ENCODE measurements at places on chromosomes 11 and 22.

GRCh38 chr11:56817661-56818060 is 69.2 kb upstream of the OR9G4 start:
- no peak for DNase-seq

DNA sequence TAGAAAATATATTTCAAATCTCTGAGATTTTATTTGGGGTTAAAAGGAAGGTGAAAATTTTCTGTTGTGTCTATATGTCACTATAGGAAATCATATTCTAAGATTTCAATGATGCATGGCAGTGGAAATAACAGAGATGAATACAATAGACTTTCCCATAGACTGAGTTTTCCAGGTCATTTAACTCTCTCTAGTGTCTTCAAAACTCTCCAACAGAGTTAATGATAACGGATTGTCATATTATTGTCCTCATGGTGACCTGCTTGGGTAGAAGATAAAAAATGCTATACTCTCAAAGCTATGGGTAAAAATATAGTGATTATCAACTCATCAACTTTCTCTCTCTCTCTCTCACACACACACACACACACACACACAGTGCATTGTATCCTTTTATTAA is 312.9 kb downstream of the CNTN5 start:
- DNase-seq: no peak

GRCh38 chr11:118785362-118785761 is 5.6 kb downstream of the DDX6 start:
- peak; percentile 23 for DNase-seq

DNA sequence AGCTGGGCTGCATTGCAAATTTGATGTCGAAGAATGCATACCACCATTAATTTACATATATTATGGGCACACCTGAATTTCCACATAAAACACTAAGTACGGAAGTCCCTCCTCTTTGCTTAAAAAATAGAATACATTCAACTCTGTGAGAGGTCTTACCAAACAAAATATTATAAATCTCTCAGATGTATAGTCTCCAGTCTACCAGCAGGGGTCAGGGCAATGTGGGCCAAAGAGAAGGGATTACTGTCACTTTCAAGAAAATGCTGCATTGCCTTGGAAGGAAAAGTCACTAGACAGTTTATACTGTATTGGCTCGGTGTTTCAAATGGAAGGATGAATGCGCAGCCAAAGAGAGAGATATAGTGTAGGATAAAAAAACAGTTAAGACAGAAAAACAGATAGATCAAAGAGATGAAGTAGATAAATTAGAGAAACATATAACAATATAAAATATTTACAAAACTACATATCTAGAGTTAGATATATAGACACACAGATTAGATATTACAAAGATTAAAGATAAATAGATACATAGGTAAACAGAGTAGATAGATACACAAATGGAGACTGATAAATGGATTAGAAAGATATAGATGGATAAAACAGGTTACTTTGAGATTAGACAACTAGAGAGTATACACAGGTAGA is 20.9 kb downstream of the SERGEF start:
- DNase-seq: peak; percentile 34

DNA sequence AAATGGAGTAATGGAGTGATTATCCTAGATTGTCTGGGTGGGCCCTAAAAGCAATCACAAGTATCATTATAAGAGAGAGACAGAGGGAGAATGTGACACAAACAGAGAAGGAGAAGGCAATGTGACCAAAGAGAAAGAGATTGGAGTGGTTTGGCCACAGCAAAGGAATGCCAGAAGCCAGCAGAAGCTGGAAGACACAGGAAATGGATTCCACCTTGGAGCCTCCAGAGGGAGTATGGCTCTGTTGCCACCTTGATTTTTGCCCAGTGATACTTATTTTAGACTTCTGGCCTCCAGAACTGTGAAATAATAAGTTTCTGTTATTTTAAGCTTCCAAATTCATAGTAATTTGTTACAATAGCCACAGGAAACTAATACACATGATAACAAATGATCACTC is 36.8 kb upstream of the OR5P2 start:
- DNase-seq: no peak

GRCh38 chr22:50320671-50321325 is 6.0 kb downstream of the DENND6B start:
- no peak for DNase-seq

- DNase-seq: no peak
These were observed 29.8 kb downstream of the MOB2 start for GRCh38 chr11:1456596-1457325.

GRCh38 chr22:45929649-45930048 is 47.3 kb downstream of the WNT7B start:
- no peak for DNase-seq

DNA sequence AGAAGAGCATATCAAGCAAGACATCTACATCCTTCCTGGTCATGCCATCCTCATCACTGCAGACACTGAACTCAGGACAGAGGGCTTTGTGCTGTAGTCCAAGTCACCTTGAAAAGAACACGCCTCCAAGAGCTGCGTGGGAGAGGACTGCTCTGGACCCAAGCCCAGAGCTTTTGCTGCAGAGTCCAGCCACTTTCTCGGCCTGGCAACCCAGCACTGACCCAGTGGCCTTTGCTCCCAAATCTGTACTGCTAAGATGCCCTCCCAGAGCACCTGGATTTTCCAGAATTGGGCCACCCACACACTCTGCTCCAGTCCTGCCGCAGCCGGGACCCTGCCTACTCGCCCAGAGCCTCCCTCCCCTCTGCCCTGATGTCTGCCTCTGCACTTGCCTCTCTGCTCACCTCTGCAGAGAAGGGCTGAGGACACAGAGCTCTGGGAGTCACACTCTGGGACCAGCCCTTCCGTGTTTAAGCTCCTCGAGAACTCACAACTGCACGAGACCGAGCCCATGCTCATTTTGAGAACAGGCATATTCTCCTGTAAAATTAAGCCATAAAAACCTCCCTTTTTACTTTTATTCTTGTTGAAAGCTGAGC is 83.8 kb upstream of the CSNK2A3 start:
- DNase-seq: no peak

GRCh38 chr11:59560702-59561473 is 49.5 kb downstream of the OR4D9 start:
- peak; percentile 83 for DNase-seq

DNA sequence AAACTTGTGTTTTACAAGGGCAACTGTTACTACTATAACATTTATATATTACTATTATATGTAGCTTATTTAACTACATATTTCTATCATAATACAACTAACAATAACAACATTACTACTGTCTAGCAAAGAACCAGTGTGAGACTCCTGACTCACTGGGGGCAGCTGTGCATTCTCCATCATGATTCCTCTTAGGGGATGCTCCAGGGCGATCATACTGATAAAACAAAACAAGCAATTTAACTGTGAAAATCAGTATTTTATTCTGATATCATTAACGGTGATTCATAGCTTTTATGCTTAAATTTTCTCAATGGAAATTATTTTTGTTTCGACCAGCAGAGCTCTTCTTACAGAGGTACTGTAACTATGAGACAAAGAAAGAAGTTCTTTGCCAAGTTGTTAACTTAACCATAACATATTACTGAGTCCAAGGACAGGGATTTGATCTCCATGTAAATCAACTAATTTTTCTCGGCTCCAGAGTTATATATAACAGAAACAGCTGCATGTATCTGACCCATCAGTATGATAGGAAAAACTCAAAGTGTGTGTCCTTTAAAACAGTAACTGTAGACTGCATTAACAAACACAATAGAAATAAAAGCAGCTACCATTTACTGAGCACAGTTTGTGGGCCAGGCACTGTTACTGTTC is 24.8 kb upstream of the FNBP4 start:
- no peak for DNase-seq

DNA sequence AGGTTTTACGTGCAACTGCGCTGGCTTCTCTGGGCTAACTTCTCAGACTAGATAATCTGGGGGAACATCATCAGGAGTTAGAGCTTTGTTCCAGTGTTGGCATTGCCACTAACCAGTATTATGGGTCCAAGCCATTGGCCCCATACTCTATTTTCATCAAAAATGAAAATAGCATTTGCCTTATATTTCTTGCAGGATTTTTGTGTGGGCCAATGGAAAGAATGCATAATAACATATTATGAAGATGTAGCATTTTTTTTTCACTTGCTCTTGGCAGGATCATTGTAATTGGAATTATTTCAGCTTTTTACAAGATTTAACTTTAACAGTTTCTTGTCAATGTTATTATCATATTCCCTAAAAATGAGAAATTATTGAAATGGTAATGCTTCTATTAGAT is 16.1 kb downstream of the ARHGAP42 start:
- DNase-seq: no peak

GRCh38 chr11:119491753-119492510 is 69.0 kb upstream of the THY1 start:
- no peak for DNase-seq

- DNase-seq: no peak
These were observed 89.1 kb downstream of the TRIM44 start for GRCh38 chr11:35751664-35752061.

DNA sequence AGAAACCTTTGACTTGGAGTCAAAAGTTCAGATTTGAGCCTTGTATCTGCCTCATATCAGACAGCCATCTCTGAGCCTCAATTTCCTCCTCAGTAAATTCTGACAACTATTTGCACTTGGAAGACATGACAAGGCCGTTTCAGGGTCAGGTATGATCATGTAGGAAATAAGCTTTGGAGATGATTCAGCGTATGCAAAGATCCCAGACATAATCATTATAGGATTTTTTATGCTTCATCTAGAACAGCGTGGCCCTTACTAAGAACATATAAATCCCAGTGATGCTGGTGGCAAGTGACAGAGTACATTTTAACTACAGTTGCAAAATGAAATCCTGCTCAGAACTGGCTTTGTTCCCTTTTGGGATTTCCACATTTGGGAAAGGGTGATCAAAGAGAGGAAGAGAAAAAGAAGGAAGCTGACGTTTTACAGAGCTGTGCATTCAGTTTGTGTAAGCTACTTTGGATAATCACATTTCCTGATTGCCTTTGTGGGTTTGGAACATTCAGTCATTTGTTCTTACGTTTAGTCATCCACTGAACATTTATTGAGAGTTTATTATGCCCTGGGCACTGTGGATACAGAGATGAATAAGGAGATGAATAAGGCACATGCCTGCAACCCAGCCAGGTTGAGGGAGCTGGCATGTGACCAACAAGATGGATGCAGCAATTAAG is 81.9 kb upstream of the HEPHL1 start:
- no peak for DNase-seq

DNA sequence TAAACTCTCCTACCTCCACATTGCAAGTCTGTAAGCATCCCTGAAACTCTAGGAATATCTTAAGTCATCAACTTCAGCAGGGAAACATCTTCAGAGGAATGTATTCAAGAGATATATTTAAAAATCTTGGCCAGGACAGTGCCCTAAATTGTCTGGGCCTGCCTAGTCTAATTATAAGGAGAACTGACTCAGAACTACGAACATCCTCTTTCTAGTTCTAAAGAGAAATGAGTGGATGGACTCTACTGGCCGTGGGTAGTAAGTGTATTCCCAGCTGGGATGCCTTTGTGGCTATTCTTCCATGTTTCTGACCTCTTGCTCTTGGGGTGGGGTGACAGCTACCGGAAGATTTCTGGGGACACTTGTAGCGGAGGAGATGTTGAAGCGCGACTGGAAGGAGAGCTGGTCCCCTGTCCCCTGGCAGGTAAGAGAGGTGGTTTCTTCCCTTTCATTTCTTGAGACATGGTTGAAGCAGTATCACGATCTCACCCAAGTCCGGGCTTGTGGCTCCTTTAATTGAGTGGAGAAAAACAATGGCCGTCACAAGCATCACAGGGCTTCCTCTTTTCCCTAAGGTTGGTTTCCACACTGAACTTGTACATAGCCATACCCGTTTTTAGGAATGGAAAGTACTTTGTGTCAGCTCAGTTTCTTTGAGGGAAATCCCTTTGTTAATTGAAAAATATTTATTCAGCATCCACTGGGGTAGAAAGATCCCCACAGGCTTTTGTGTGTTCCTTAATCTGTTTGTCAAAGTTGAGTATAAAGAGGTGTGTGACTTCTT is 97.7 kb upstream of the SORL1-AS1 start:
- DNase-seq: no peak

GRCh38 chr11:44893308-44893822 is 57.3 kb downstream of the TP53I11 start:
- no peak for DNase-seq

GRCh38 chr11:66912911-66913310 is 45.3 kb downstream of the PC start:
- no peak for DNase-seq

DNA sequence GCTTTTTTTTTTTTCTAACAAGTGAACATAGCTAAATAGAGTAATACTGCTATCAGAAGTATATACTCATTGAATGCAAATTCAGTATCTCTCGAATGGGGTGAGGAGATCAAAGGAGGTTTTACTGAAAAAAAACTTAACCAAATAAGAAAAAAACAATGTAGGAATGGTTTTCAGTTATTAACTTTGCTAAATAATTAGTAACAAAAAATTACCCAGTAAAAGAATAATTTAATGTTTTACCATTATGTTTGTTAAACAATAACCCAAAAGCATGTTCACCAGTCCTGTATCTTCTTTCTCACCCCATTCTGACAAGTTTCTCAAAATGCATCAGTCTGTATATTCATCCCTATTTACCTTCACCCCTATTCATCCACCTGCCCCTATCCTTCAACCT is 22.6 kb upstream of the CTSC start:
- DNase-seq: no peak

- no peak for DNase-seq
These were observed 19.5 kb downstream of the PVALB start for GRCh38 chr22:36797374-36797773.

DNA sequence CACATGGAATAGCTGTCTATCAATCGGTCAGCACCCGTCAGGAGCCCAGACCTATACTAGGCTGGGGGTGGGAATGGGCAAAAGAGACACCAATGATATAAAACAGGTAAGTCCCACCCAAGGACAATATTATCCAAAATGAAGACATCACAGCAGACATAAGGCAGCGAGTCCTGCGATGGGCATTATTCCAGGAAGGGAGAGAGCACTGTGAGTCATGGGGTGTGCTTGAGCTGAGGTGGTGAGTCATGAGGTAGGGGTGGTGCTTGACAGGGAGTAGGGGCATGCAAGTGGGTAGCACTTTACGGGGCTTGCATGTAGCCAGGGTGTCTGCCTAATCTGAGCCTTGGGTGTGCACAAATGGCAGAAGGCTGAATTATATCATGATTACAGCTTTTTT is 605.0 kb upstream of the CADM1 start:
- DNase-seq: peak; percentile 66

- peak; percentile 53 for DNase-seq
These were observed 324.5 kb upstream of the PITPNB start for GRCh38 chr22:28243539-28243938.

GRCh38 chr22:44288913-44289312 is 23.8 kb downstream of the SHISAL1 start:
- no peak for DNase-seq

DNA sequence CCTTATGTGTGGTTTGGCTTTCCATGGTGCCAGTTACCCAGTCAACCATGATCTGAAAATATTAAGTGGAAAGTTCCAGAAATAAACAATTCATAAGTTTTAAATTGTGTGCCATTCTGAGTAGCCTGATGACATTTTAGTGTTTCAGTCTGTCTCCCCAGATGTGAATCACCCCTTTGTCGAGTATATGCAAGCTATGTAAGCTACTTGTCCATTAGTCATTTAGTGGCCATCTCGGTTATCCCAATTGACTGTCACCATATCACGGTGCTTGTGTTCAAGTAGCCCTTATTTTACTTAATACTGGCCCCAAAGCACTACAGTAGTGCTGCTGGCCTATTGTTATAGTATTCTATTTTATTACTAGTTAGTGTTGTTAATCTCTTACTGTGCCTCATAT is 44.9 kb downstream of the ATG16L2 start:
- no peak for DNase-seq

Measured in fibroblast of skin of abdomen (primary cell).